ENCODE measurements at places on chromosomes 6 and 20.

GRCh38 chr20:64057628-64058498, 5.1 kb upstream of the TCEA2 start:
- DNase-seq: peak; percentile 55

DNA sequence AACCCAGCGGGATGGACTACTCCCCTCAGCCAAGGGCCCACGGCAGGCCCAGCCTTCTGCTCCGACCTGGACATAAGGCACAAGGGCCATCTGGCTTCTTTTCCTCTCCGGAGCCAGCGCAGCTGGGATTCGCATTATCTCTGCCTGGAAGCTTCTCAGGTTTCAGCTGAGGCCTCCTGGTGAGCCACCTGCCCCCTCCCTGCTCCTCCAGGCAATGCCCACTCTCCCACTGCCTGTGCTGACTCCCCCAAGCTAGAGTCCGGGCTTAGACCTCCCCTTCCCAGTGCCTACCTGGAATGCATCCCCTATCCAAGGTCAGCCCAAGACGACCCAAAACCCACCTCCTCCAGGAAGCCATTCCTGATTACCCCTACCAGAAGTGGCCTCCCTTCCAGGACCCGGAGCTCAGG, 60.7 kb downstream of the EZR start:
- peak; percentile 6 for DNase-seq

DNA sequence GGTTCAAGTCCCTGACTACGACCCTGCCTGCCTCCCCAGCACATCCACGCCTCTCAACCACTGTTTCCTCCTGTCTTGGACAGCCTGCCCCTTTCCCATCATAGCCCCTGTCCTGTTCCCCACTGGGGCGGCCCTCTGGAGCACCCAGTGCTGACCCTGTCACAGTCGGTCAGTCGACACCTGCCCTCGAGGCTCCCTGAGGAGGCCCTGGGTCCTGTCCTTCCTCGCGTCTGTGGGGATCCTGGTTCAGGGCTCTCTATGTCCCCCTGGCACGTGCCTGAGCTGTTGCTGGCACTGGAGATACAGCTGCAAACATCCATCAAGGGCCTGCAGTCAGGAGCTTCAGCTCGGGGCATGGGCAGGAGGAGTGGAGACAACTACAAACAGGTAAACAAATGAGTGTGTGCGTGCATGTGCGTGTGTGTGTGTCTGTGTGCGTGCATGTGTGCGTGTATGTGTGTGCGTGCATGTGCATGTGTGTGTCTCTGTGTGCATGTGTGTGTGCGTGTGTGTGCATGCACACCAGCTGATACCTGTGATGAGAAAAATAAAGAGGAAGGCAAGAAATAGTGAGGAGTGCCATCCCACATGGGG, 132.8 kb downstream of the PHACTR3 start:
- DNase-seq: no peak

DNA sequence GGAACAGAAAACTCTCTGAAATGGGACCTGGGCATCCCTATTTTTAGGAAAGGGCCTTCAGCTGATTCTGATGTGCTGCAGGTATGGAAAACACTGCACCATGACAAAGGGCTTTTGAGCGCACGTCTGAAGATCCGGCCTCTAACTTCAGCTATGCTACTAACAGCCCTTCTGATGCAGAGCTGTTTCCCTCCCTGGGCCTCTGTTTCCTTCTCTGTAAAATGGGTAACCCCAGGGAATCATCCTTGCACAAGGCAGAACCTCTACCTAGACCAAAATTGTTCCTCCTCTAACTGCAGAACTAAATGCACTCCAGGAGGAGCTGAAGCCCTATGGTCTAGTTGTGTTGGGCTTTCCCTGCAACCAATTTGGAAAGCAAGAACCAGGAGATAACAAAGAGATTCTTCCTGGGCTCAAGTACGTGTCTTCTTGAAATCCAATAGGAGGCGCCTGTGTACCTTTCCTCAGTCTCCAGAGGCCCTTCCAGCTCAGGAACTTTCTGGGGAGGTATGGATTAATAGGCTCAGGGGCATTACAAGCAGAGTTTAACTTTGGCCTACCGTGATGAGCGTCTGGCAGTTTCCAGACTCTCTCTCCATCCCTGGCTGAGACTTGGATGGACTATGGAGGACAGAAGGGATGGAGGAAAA, 5.9 kb downstream of the GPX5 start:
- DNase-seq: no peak

DNA sequence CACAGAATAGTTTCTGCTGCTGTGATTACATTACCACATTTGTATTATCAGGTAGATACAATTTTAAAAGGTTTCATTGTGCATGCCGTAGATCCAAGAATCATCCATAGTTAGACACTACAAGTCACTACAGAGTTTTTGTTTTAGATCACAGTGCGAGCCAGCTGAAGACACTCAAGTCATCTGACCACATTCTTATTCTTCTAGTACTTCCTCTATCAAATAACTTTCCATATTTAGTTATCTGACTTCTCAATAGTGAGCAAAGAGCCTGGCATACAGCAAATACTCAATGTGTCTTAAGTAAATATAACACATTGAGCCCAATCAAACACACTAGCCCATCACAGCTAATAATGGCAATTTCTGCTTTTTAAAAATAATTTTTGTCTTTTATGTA, 195.4 kb downstream of the ASCC3 start:
- no peak for DNase-seq
